ENCODE measurements at places on chromosomes 12 and 14. TPM values are rescaled to one million over a fixed set of nuclear protein-coding genes. Genes with fewer than 3 reads are reported as not detected.

Gene TAS2R9
- total RNA-seq: not detected

DNA sequence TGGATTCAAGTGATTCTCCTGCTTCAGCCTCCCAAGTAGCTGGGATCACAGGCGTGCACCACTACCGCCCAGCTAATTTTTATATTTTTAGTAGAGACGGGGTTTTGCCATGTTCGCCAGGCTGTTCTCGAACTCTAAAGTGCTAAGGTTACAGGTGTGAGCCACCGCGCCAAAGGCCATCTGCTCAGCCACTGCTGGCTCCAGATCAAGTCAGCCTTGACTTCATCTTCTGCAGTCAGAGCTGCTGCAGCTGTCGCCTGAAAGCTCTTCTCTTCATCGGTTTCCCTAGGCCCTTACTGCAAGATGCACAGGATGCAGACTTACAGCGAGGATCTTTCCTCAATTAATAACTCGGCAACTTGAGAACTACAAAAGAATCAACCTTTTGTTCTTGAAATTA, 66.8 kb downstream of the CLIP1 start:
- no peak for DNase-seq

- no peak for DNase-seq
Observed at GRCh38 chr12:122862872-122863701, 27.8 kb downstream of the HIP1R start.

Gene MIP
- total RNA-seq: 0.07 TPM

Gene LRP1
- 4.6 TPM for total RNA-seq

Gene JPH4
- total RNA-seq: not detected

- no peak for DNase-seq
Observed at GRCh38 chr12:126607157-126607556, 1541.9 kb downstream of the AACS start.

DNA sequence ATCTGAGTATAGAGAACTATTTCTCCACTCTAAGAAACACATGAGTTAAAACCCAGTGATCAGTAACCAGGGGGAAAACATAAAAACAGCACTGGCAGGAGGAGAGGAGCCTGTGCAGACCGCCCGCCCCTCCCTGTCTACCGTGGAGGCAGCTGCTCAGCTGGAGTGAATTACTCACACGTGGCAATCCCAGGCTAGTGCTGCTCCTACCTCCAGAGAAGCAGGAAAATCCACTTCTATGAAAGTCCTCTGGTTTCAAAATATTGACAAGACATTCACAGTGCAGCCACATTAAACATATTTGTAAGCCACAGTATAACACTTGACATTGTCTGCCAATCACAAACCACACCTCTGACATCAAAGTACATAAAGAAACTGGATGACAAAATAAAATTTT, 16.7 kb downstream of the TMEM132D start:
- no peak for DNase-seq

DNA sequence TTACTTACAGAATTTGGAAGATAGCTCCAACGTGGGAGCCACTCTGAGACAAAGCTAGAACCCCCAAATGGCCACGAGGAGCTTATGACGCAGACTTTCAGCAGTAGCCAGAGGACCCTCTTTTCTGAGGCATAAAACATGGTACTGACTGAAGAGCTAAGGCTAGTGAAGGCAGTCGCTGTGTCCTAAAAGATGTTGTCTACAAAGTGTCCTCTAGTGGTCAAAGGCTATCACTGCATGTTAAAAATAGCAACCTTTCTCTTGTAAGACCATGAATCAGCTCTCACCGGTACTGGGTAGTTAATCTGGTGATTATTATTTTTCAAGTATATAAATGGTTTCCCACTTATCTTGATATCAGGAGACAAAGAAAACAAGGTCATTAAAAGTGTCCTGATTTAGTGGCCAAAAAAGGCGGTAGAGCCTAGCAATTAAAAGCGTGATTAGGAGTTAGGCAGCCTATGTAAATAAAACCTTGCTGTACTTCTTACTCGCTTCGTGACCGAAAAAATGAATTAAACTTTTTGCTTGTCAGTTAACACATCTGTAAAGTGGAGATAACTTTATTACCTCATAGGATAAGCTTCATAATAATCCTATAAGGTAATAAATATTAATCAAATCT, 47.0 kb upstream of the LGR5 start:
- peak; percentile 50 for DNase-seq

GRCh38 chr14:97709552-97709951, 912.4 kb downstream of the VRK1 start:
- no peak for DNase-seq

Gene KCNK13
- 0.04 TPM for total RNA-seq

GRCh38 chr14:52797653-52798052, 6.2 kb upstream of the GNPNAT1 start:
- DNase-seq: no peak

Gene LRRC10
- not detected for total RNA-seq

- no peak for DNase-seq
Observed at GRCh38 chr14:32932914-32933628, 5.6 kb upstream of the NPAS3 start.

GRCh38 chr12:3230758-3231375, 153.7 kb downstream of the TSPAN9 start:
- no peak for DNase-seq

Gene ITGA5
- total RNA-seq: 1,153 TPM

DNA sequence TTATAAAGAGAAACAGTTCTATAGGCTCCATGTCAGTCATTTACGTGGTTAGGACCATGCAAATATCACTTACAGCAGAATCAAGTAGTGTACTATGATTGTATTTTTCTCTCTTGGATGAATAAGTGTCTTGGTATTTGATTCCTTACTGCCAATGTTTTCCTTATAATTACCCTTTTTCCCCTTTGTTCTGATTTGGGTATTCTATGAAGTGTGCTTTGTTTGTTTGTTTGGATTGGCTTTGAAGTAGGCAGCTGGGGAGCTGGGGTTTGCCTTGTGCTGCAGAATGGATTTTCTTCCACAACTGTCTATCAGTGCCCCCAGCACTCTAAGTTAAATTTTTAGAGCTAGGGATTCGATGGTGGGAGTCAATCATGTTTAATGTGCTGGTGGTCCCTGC, 12.4 kb downstream of the TMEM120B start:
- DNase-seq: no peak

GRCh38 chr12:105109465-105110212, 2.1 kb downstream of the WASHC4 start:
- DNase-seq: no peak

- DNase-seq: no peak
Observed at GRCh38 chr14:34043627-34044372, 92.9 kb upstream of the EGLN3 start.

- peak; percentile 13 for DNase-seq
Observed at GRCh38 chr12:57340104-57340503, 89.1 kb upstream of the STAC3 start.

GRCh38 chr12:76866726-76867125, 12.1 kb downstream of the CSRP2 start:
- DNase-seq: no peak

GRCh38 chr14:105529569-105530284, 3.3 kb downstream of the TMEM121 start:
- DNase-seq: no peak

DNA sequence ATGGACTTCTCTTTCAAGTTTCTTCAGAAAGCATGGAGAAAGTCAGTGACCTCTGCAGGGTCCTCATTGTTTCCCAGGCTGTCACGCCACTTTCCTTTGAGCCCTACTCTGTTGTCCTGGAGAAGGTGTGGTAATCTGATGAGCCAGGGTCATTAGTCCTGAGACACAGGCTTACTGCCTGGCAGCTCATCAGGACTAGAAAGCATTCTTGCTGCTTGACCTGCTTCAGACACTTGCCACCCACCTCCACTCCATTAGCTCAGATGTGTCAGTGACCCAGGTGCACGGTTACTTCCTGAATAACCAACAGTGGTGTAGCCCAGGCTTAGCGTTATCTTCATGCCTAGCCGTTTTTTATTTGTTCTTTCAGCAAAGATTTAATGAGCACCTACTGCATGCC, 93.9 kb downstream of the FGD4 start:
- no peak for DNase-seq

GRCh38 chr12:124248941-124249825, 45.7 kb upstream of the RFLNA start:
- no peak for DNase-seq

DNA sequence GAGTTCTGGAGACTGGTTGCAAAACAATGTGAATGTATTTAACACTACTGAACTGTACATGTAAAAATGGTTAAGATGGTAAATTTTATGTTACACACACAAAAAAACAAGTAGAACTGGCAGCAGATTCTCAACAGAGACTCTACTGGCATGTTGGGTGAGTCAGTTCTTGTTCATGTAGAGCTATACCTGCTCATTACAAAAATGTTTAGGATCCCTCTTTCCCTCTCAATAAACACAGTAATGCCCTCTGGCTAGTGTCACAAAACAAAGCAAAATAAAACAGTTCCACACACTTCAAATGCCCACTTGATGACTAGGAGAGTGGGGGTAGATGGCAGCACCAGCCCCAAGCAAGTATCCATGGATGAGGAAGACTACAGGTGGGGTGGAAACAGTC, 13.7 kb upstream of the ZNF740 start:
- DNase-seq: no peak

Gene NAB2
- 15.4 TPM for total RNA-seq

DNA sequence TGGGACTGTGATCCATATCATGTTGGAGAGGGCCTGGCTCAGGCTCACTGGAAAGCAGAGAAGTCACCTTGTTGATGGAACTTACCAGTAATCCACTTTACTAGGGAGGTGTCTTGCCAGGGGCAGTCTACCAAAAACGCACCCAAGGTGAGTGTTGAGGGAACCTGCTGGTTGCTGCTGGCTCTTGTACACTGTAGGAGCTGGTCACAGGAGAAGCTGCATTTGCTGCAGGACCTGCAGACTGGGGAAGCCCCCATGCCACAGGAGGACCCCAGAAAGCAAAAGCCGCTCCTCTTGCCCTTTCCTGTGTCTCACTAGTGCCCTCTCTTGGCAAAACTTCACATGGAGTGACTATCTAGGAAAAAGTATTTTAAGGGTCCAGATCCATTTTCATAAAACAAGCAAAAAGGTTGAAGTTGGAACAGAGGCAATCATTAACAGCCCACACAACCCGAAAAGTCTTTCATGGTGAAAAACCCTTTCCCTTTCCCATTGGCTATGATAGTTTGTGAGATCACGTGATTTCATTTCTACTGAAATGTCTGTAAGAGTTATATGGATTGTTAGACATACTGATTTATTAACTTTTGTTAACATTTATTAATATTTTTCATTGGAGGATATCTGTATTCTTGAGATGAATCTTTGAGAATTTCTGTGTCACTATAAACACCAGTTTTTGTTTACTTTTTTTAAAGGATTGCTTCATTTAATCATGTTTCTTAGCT, 59.2 kb downstream of the RASSF8 start:
- no peak for DNase-seq

DNA sequence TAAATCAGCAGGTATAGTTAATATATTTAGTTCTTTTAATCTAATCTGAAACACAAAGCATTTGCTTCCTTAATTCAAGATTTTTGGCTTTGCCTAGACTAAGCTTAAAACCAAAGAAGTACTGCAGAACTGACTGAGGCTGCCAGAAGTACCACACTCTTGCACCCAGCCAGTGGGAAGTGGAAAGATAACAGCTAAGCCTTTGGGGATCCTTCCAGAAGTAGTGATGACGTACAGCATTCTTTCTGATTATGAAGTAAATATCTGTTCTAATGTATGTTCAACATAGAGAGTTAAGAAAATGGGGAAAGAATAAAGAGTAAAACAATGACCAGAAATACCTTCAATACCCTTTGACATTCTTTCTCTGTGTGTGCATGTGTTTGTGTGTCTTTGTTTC, 19.3 kb downstream of the NTF3 start:
- no peak for DNase-seq

- DNase-seq: no peak
Observed at GRCh38 chr12:63150713-63151622, at the start of gene AVPR1A. AVPR1A (minus strand) TSS chr12:63151201; CDS start chr12:63150836, 365 bp downstream.

Gene SLCO1B3
- not detected for total RNA-seq

DNA sequence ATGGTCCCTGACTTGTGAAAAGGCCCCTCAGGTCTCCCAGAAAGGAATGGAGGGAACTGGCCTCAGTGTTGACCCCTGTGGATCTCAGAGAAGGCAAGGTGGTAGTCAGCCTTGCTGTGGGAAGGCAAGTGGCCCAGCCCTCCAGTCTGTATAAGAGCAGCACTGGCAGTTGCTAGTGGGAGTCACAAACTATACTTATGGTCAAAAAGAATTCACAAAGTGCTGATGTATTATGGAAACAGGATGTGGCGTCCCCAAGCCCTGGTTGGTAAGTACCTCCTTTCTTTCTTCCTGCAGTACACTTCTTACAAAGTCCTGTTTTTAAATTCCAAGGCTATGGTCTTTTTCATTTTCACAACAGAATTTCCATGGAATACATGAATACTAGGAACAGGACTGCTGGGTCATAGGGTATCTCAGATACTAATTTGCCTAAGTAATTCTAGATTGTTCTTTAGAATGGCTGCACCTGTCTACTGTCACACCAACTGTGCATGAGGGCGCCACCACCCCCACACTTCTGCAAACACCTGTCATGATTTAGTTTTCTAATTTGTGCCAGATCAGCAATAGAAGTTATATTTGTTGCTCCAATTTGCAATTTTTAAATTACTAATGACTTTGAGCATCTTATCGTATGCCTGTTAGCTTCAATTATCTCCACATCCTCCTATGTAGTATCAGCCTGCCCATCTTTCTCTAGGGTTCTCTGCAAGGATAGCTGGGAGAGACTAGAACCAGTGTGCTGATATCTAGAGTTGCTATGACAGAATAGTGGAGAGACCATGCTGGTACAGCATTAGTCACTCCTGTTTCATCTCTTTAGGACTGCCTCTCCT, 40.7 kb upstream of the TMEM263 start:
- no peak for DNase-seq

GRCh38 chr12:26746121-26746714, 86.8 kb downstream of the ITPR2 start:
- no peak for DNase-seq

Gene TAS2R8
- not detected for total RNA-seq

Gene SYCP3
- under 0.01 TPM for total RNA-seq

DNA sequence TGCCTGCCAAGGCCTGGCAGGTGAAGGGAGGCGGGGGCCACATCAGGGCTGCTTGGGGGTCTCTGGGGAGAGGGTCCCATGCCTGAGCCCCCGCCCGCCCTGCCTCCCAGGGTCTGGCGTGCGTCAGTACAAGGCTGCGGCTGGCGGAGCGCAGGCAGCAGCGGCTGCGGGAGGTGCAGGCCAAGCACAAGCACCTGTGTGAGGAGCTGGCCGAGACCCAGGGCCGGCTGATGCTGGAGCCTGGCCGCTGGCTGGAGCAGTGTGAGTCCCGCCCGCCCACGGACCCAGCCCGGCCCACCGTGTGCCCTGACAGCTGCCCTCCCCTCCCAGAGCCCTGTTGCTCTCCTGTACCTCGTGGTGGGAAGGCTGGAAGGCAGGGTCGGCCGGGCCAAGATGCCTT, 40.7 kb downstream of the KIF26A start:
- DNase-seq: no peak

GRCh38 chr14:90809530-90810312, 6.5 kb downstream of the TTC7B start:
- no peak for DNase-seq

DNA sequence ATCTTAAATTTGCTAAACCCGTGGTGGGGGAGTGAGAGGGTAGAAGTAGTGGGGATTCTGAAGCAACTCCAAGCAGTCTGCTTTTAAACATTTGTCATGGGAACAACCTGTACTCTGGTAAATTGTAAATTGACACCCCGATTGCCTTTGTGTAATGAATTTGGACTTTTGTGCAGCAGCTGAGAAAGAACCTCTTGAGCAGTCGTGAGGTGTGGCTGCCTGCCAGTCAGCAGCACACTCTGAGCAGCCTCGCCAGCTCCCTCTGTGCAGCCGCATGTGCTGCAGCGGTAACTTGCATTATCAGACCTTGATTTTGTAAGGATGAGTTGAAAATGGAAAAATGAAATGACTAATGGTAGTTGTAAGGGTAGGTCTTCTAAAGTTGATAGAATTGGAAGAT, 74.3 kb downstream of the SUSD6 start:
- no peak for DNase-seq

- no peak for DNase-seq
Observed at GRCh38 chr14:97336179-97336578, 539.0 kb downstream of the VRK1 start.
